Activated T-helper 2 cell treated with anti-CD3 and anti-CD28 coated beads, Interferon-gamma antibody, Interleukin-2, Interleukin-4, amounts not matched to agents 10 μg/mL and 5 μg/mL and 100 μg/mL, durations not matched to agents 14 hours and 24 hours and 36 hours (primary cell): ENCODE measurements at places on chromosomes 13 and 19. TPM values are rescaled to one million over a fixed set of nuclear protein-coding genes. Genes with fewer than 3 reads are reported as not detected.

DNA sequence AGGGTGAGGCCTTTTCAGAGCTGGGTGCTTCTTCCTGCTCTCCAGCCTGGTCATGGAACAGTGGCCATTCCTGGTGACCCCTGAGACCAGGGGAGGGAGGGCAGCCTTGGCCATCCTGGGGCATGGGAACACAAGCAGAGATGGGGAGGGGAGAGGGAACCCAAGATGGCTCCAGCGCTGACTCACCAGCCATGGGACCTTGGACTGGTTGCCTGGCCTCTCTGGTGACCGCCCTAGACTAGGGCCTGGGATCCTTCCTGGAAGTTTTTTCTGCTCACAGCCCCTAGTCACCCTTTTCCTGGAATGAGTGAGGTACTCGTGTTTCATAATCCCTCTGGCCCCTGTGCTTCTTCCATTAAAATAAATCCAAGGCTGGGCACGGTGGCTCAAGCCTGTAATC, 3.3 kb upstream of the OPA3 start:
- no peak for DNase-seq

GRCh38 chr13:105538346-105538745, 997.1 kb downstream of the EFNB2 start:
- DNase-seq = no peak

DNA sequence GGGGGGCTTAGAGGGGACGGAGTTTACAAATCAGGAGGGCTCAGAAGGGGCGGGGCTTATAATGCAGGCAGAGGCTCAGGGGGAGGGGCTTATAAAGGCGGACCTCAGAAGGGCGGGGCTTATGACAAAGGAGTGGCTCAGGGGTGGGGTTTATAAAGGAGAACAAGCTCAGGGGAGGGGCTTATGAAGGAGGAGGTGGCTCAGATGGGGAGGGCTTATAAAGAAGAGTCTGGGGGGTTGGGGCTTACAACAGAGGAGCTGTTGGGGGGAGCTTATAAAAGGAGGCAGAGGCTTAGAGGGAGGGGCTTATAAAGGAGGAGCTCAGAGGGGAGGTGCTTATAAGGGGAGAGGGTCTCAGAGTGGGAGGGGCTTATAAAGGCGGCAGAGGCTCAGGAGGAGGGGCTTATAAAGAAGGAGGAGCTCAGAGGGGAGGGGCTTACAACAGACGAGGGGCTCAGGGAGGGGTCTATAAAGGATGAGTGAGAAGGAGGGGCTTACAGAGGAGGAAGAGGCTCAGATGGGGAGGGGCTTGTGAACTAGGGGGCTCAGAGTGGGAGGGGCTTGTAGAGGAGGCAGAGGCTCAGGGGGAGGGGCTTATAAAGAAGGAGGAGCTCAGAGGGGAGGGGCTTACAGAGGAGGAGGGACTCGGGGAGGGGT, 1.0 kb downstream of the SMIM24 start:
- DNase-seq = peak; percentile 44

GRCh38 chr13:83515268-83516015, 366.8 kb downstream of the SLITRK1 start:
- no peak for DNase-seq

GRCh38 chr19:5171711-5172110, 168.9 kb downstream of the PTPRS start:
- DNase-seq = no peak

DNA sequence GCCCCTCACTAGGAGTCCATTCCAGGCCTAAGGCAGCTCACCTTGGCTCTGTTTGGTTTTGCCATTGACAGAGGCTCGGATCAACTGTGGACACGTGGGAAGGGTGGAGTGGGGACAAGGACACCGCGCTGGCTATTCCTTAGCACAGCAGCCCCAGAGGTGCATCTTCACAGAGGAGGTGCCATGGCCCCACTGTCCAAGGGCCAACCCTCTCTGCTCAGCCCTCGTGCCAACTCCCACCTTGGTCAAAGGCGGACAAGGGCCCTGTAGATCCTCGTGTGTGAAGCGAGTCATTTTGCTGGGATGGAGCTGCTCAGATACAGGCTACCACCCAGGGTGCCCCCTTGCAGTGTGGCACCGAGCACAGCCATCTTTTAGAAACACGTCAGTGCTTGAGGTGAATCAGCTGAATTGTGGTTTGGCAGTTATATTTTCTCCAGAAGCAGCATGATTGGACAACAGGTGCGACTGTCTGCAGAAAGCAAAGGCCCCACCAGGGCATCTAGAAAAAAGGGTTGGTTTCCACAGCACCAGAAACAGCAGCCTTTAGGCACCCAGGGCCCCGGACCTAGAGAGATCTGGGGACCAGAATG, 192.1 kb upstream of the GPR12 start:
- no peak for DNase-seq

GRCh38 chr13:85009447-85009846, 789.8 kb downstream of the SLITRK6 start:
- DNase-seq = no peak

GRCh38 chr19:42421101-42421500, 6.1 kb downstream of the LIPE start:
- DNase-seq = no peak

The ATP12A gene
- total RNA-seq = 1.1 TPM in 2 replicates

The KIRREL2 gene
- 0.18 and 0.39 TPM in 2 replicates for total RNA-seq
